ENCODE measurements at places on chromosomes 16 and 17. TPM values are rescaled to one million over a fixed set of nuclear protein-coding genes. Genes with fewer than 3 reads are reported as not detected.

PLA2G10 gene
- 0.22 TPM for total RNA-seq

CIITA gene
- not detected for total RNA-seq

SLC38A8 gene
- not detected for total RNA-seq

MAF gene
- 0.58 TPM for total RNA-seq

CD300LF gene
- total RNA-seq = not detected

TBC1D3C gene
- total RNA-seq = not detected

GRCh38 chr17:18016426-18016825, 22.5 kb downstream of the ATPAF2 start:
- DNase-seq = no peak

DNA sequence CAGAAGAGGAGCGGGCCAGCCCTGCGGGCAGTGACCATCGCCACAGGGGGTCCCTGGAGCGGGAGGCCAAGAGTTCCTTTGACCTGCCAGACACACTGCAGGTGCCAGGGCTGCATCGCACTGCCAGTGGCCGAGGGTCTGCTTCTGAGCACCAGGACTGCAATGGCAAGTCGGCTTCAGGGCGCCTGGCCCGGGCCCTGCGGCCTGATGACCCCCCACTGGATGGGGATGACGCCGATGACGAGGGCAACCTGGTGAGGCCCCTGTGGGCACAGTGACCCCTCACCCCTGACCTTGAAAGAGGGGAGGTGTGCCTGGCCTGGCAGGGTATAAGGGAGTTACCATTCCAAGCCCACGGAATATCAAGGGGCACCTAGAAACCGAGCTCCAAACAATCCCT, 35.1 kb upstream of the ABCC3 start:
- DNase-seq = no peak

- DNase-seq = no peak
These were observed 27.7 kb downstream of the NME3 start for GRCh38 chr16:1743376-1744337.

DNA sequence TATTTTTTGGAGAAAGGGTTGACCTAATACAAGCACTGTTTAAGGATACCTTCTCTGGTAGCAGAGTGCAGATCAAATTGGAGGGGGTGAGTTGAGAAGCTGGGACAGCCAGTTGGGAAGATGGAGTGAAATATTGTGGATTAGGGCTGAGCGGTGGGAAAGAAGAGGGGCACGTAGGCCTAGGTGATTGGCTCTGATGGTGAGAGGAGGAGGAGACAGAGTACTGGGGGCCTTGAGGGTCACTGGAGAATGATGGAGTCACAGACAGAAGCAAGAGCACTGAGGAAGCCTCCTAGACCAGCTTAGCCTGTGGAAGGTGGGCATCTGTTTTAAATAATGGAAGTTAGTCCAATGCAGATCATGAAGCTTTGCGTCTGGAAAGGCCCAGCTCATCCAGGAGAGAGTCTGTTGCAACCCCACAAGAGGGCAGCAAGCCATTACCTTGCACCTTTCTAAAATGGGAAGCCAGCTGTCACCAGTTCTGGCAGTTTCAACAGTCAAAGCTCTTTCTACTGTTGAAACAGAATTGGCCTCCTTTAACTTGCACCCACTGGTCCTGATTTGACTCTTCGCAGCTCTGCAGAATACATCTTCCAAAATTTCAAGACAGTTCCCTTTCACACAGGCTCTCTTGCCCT, 11.8 kb downstream of the SLC9A5 start:
- DNase-seq = no peak

GRCh38 chr16:533391-534123, 6.0 kb downstream of the CAPN15 start:
- no peak for DNase-seq

DNA sequence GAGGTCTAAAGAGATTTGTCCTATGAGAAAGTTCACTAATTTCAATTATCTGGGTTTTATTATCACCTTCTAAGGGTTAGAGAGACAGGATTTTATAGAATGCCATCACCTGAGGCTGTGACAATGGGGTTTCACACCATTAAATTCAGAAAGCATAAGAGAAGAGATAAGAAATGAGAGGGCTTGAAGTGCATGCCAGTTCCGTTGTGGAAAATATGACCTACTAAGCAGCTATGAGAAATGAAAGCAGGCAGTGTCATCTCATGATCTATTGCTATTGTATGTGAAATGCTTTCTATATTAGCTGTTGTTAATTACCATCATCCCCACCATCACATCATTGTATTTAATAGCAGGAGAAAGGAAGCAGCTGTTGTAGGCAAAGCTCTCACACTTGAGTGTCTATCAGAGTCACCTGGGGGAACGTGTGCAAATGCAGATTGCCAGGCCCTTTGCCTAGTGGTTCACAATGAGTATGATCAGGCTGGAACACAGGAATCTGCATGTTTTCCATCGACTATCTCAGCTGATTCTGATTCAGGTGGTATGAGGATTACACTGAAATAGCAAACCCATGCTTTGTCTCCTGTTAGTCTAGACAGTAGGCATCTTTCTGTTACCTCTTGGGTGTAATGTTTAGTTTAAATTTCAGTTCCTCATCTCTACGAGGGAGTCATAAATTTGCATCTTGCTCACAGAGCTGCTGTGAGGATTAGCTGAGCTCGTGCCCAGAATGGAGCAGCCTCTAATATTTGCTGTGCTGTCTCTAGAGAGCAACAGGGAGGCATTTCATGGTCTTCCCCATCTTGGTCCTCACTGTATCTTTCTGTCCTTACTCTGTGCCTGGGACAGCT, 256.4 kb downstream of the CDH13 start:
- DNase-seq = no peak

DNA sequence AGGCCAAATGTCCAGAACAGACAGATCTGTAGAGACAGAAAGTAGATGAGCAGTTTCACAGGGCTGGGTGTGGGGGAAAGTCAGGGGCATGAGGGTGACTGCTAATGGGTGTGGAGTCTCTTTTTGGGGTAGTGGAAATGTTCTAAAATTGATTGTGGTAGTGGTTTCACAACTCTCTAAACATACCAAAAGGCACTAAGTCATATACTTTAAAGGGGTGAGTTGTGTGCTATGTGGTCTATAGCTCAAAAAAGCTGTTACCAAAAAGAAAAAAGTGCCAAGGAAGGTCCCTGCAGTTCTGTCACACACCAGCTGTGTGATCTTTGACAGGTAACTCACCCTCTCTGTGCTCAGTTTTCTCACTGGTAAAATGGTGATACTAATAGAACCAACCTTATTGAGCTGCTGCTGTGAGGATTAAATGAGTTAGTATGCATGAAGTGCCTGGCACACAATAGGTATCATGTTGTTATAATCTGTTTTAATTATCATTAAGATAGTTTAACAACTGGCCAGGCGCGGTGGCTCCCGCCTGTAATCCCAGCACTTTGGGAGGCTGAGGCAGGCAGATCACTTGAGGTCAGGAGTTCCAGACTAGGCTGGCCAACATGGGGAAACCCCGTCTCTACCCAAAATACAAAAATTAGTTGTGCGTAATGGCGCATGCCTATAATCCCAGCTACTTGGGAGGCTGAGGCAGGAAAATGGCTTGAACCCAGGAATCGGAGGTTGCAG, 10.3 kb downstream of the ITGAX start:
- DNase-seq = no peak

DNA sequence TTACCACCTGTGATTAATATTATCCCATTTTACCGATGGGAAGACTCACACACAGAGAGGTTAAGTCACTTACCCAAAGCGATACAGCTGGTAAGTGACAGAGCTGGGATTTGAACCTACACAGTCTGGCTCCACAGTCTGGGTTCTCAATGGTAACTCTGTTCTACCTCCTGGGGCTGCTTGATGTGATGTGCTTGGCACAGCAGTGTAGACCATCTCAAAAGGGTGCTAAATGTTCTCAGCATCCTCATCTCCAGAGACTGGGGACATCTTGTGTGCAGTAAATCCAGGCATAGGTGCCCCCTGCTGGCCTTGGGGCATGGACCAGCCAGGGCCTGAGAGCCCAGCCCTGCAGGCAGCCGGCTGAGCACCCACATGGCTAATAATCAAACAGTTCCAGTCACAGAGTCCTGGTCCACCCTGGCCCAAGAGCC, 15.4 kb upstream of the KATNB1 start:
- DNase-seq = no peak

DNA sequence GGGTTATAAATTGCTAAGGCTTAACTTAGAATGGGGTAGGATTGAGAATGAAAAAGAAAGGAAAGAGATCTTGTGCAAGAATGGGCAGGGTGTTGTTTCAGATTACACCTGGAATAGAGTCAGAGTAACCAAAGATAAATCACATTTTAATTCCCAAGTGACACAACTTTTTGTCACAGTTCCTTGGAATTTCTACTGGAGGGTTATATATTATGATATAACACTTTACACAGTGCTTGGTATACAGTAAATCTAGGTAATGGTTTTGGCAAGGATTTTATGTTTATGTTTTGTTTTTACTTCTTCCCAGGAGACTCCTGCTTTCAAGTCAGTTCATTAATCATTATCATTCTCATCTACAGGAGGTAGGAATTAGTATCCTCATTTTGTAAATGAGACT, 115.7 kb upstream of the KCNJ16 start:
- DNase-seq = no peak

DNA sequence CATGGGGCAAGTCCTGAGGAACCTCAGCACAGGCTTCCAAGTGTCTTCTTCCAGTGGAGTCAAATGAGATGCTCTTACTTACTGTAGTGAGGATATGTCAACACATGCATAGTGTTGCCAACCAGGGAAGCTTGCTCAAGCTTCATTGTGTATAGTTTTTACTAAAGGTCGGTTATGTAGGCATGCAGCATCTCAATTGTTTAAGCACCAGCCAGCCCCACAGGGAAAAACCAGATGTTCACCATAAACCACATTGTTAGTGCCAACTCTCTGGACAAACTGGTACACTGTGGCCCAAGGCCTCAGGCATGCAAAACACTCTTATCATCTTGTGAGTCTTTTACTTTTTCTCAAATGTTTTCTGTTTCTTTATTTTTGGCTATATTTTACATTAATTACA, 152.1 kb downstream of the PHKB start:
- DNase-seq = no peak

DNA sequence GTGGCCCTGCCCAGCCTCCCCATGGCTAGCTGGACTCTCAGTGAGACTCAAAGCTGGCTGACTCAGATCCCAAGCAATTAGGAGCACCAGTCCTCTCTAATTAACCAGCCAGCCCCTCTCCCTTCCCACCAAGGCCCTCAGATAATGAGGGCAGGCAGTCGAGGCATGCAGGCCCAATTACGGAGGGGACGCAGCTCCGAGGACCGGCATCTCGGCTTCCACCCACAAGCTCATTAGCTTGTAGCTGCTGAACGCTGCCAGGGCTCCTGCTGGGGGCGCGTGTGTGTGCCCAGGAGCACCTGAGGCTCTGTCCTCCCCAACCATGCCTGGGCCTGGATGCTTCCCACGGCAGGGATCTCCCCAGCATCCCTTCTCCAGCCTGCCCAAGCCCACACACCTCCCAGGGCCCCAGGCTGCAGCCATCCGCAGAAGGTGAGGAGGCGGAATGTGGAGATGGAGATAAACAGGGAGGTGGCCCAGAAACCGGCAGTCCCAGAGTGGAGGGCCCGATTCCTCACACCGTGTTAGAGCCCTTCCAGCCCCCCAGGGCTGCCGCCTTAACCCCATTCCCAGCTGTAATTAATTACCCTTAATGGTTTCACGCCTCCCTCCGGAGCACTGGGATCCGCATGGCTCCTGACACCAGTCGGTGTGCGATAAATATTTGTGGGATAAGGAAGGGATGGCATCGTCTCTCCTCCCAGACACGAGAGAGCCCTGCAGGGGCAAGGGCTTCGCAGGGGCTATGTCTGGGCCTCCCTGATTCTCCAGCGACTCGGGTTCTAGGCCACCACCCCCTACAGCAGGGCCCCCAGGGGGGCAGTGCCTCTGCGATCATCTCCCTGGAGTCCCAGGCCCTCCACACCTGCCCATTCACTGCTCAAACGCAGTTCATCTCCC, 42.2 kb downstream of the RPH3AL start:
- DNase-seq = no peak

- DNase-seq = peak; percentile 93
These were observed 111.6 kb upstream of the HAS3 start for GRCh38 chr16:68993885-68994284.

GRCh38 chr17:75695830-75696271, 25.4 kb upstream of the ITGB4 start:
- DNase-seq = no peak

DNA sequence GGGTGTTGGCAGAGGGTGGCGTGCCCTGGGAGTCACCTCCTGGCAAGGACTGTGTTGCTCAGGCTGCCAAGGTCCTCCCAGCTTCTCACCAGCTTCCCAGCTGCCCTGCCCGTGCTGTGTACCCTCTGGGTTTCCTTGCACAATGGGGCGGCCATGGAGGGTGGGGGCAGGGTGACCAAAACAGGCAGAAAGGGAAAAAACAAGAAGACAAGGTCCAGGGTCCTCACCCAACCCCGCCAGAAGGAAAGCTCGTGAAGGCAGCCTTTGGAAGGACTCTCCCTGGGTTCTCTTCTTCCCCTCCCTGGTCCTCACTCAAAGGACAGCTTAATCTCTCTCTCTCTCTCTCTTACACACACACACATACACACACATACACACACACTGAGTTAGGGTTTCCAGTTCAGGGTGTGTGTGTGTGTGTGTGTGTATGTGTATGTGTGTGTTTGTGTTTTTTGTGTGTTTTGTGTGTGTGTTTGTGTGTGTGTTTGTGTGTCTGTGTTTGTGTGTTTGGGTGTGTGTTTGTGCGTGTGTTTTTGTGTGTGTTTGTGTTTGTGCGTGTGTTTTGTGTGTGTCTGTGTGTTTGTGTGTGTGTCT, 2.0 kb downstream of the SLC13A5 start:
- DNase-seq = no peak

- no peak for DNase-seq
These were observed 30.1 kb downstream of the ADAMTS18 start for GRCh38 chr16:77404775-77405174.

DNA sequence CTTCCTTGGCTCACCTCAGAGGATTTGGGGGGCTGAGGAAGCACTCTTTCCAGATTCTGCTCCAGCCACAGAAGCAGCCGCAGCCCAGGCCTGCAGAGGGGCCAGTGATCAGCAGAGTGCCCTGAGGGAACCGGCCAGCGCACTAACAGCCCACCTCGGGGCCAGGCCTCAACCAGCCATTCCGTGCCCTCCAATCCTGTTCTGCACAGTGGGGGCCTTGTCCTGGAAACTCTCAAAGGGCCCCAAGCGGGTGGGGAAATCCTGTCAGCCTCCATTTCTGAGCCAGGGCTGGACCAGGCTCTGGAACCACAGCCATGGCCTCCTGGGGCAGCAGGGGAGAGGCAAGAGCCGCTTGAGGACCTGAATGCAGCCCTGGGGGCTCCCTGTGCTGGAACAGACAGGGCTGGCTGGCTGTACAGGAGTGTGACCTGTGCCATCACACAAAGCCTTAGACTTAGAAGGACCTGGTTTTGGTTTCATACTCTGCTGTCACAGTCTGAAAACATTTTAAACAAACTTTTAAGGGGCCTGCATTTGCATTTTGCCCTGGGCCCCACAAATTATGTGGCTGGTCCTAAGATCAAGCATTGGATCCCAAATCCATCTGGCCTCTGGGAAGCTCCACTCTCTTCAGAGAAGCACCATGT, 10.0 kb downstream of the CNGB1 start:
- DNase-seq = no peak

DNA sequence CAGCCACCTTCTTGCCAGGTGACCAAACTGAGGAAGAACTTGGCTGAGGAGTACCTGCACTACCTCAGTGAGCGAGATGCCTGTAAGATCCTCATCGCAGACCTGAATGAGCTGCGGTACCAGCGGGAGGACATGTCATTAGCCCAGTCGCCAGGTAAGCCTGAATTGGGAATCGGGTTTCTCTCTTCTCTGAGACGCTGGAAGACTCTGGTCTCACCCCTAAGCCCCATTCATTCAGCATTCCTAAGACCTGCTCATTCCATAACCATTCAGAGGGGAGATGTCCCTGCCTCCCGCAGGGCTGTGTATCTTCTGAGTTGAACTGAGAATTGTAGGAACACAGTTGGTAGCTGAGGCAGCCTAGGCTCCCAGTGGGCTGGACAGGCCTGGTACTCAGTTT, 17.0 kb upstream of the THAP11 start:
- no peak for DNase-seq
